ENCODE measurements at places on chromosomes 4 and X. TPM values are rescaled to one million over a fixed set of nuclear protein-coding genes. Genes with fewer than 3 reads are reported as not detected.

DNA sequence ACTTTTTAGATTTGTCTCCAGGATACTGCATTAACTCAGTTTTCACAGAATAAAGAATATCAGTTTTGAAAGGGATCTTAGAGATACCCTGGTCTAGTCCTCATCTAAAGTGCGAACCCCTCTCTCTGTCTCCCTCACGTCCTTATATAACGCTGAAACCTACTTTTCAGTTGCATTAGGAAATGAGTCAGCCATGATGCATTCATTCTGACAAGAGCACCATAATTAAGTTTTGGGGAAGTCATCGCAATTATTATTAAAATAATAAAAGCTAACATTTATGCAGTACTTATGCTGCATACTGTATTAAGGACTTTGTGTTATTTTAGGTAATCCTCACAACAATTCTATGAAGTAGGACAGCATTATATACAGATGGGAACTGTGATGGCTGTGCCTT is 116.1 kb downstream of the REELD1 start:
- no peak for DNase-seq

DNA sequence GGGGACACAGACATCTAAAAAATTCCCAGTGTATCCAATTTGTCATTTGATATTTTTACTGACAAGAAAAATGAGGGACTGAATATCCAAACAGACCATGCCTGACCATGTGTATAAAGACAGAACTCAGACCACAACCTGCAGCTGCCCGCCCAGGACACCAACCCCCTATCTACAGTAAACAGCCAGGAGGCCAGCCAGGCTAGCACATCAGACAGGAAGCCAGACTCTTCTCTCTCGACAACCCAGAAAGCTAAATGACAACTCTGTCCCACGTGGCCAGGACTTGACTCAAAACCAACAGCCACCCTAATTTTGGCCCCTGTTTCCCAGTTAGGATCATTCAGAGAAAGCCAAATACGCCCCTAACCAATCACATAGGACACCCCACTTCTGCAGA is 15.1 kb downstream of the AFAP1 start:
- DNase-seq, result no peak

GRCh38 chr4:143186212-143186611 is 1.5 kb downstream of the USP38 start:
- no peak for DNase-seq

GRCh38 chr4:83993774-83994173 is 457.9 kb downstream of the GPAT3 start:
- no peak for DNase-seq

DNA sequence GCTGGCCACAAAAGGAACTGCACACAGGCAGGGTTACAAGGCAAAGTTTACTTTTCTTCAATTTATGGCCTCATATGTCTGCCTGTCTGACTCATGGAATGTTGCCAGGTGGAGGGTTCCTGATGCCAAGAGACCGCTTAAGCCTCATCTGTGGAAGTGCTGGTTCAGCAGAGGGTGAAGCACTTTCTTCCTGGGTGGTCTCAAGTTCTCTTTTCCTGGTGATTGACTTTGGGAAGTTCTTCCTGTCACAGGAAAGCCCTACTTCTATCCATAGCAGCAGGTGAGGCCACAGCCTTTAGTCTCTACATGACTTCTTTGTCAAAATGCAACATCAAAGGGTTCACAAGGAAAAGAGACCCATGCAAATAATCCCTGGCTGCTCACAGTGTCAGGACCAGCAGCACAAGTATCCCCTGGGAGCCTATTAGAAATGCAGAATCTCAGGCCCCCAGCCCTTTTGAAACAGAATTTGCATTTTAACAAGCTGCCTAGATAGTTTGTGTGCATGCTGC is 81.4 kb upstream of the IGFBP7 start:
- DNase-seq, result no peak

DNA sequence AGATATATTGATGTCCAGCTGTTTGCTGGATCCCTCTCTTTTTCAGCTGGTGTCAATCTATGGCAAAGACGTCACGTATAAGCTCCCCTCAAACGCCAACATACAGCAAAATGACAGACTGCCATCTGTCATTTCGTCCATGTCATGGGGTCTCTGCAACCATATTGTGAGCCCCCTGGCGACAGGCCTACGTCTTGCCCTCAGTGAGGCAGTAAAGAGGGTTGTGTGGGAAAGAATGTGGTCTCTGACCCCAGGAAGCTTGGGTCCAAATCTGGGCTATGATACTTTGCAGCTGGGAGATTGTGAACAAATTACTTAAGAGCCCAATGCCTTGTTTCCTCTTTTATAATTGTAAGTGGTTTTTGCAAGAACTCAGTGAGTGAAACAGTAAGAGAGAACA is 7.4 kb downstream of the SUPT20HL2 start:
- DNase-seq, result no peak

- no peak for DNase-seq
Observed at GRCh38 chr4:53645108-53645507, 53.8 kb upstream of the LNX1 start.

Gene CSAG1
- not detected for total RNA-seq

Gene ENPP6
- not detected for total RNA-seq

Gene UFSP2
- 13.9 TPM for total RNA-seq

Gene NSG1
- total RNA-seq, result 19.5 TPM

Gene TMSB15C
- total RNA-seq, result 4.6 TPM

Measured in naive thymus-derived CD4-positive, alpha-beta T cell (primary cell).